ENCODE measurements at places on chromosomes 5 and 9.

DNA sequence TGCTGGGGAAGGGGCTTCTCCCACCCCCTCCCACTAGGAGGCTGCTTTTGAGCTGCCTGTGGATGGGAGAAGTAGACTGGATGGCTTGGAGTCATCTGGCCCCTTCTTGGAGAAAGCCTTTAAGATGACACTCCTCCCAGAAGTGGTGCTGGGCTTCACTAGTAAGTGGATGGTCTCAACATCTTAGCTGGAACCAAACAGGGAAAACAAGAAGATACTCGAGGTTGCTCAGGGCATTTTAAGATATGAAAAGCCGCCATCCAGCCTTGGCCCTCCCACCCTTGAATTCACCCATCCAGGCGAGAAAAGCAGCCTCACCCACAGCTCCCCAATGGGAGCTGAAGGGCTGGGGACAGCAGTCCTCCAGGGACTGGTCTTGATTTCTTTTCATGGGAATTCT lies 7.8 kb upstream of the SMIM32 start:
- DNase-seq, result no peak

- DNase-seq, result peak; percentile 59
These were observed 34.4 kb upstream of the MRPS30 start for GRCh38 chr5:44774279-44774880.

DNA sequence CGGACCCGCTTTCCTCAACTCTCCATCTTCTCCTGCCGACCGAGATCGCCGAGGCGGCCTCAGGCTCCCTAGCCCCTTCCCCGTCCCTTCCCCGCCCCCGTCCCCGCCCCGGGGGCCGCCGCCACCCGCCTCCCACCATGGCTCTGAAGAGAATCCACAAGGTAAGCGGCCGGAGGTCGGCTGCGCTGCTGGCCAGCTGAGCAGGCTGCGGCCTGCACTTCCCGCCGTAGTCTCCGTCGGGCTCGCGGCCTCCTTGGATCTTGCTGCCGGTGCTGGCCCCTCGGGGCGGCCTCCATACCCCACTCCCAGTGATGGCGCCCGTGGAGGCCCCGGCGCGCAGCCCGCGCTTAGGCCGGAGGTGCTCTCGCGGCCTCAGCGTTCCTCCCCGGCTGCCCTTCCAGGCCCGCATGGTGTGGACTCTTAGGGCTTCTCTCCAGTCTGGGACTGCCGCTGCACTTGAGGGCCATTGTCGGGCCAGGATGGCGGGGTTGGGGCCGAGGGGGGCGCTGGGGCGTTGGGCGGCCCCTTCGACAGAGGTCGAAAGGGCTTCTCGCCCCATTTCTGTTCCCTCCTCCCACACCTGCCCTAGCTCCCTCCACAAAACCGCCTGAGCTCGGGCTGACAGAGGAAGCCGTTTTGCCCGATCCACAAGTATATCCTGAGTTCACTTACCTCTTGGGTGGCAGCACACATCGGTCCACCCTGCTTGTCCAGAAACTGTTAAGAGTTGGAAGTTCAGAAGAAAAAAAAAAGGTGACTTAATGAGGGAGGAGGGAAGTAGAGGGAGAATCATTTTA lies 714 bp downstream of the UBE2D2 start:
- peak; percentile 65 for DNase-seq

- DNase-seq, result no peak
These were observed 231.7 kb downstream of the FBXL7 start for GRCh38 chr5:15731699-15732098.

GRCh38 chr9:137044502-137045177 lies 1.3 kb downstream of the NPDC1 start:
- DNase-seq, result no peak
